CD4-positive, alpha-beta T cell treated with Interleukin-12 subunit alpha and Interleukin-12 subunit beta, for 1 hour (primary cell): ENCODE measurements at places on chromosomes 2 and 18.

- peak; percentile 40 for DNase-seq
Measured at GRCh38 chr2:230773039-230773773, 60.6 kb downstream of the CAB39 start.

- DNase-seq: no peak
Measured at GRCh38 chr2:60280238-60280637, 273.2 kb downstream of the BCL11A start.

GRCh38 chr2:206432193-206433082 lies 10.9 kb upstream of the ADAM23 start:
- no peak for DNase-seq

GRCh38 chr2:215361876-215362561 lies 50.2 kb downstream of the ATIC start:
- DNase-seq: no peak

- DNase-seq: no peak
Measured at GRCh38 chr2:84904151-84904550, 1.3 kb upstream of the TMSB10 start.

DNA sequence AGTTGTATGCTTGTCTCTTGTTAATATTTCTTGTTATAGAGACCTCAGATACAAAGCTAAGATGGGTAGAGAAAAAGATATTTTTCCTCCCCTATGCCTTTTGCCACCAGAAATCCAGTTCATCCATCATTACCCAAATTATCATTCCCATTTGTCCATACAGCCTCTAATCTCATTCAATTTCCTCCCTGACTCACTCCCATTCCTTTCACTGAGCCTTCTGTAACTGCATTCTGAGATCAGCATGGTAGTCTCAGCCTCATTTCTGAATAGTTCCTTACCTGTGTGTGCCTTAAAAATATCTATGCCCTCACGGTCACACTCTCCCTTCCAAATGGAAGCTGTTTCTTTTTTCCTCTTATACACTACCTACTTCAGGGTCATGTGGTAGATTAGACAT lies 15.7 kb upstream of the PIK3C3 start:
- no peak for DNase-seq

- no peak for DNase-seq
Measured at GRCh38 chr2:128786316-128786715, 467.6 kb upstream of the HS6ST1 start.

- no peak for DNase-seq
Measured at GRCh38 chr2:122480501-122481243, 725.2 kb downstream of the TSN start.

DNA sequence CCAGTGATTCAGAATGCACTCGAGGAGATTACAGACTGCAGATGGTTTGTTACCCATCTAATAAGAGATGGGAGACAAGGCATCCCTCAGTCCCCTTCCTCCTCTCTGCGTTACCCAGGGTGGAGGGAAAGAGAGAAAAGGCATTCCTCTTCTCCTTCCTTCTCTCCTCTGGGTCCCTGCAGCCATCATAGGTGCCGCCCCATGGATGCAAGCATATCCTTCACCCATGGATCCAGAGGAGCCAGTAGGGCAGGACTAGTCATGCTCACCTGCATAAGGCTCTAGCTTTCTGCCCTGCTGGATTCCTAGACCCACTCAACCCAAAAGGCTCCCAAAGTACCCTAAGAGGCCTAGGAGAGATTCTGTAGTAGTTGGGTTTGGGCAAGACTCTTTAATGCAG lies 20.4 kb downstream of the CMPK2 start:
- peak; percentile 19 for DNase-seq

GRCh38 chr2:162458240-162458639 lies 114.3 kb downstream of the GCA start:
- no peak for DNase-seq

DNA sequence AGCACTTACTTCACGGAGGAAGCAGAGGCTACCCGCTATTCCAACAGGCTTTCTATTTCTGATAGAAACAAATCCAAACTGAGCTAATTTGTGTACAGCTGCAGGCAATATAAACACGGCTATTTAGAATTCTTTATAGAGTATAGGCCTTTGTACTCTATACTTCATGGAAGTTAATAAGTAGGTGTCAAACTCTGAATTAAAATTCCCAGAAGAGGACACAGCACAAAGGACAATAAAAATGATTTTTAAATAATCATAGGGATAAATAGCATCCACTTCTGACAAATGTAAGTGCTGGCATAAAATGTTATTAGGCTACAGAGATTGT lies 261.5 kb downstream of the AFF3 start:
- DNase-seq: no peak

DNA sequence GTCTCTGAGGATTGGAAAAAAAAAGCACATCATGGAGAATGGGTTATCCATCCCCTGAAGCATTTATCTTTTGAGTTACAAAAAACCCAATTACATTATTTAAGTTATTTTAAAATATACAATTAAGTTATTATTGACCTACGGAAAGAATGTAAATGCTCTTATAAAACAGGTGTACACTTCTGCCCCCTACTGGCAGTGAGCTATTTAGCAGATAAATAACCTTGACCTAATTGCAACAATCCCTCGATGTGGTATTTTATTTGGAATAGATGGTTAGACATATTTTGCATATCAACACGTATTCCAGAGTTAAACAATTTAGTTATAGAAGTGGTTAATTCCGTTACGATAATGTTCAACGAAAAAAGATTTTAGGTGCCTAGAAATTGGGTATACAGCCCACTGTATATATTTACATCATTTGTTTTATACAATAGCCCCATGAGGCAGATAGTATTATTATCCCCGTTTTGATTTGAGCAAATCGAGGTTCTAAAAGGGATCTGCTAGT lies 9.1 kb upstream of the DAW1 start:
- DNase-seq: peak; percentile 58

- no peak for DNase-seq
Measured at GRCh38 chr2:16507655-16508489, 157.8 kb downstream of the CYRIA start.
